ENCODE measurements at places on chromosomes 13 and 19.

- DNase-seq: no peak
Observed at GRCh38 chr19:20607943-20608342, 42.4 kb upstream of the ZNF737 start.

DNA sequence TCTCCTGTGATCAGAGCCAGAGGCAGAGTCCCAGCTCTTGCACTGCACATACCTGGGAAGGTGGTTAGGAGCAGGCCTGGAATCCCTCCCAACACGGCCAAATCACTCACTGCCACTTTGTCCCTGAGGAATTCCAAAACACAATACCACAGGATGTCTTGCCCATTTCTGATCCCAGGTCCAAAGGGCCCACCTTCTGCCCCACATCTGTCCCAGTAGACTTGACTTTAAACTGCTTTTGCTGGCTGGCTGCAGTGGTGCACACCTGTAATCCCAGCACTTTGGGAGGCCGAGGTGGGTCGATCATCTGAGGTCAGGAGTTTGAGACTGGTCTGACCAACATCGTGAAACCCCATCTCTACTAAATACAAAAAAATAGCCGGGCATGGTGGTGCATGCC lies 18.9 kb downstream of the ZNF536 start:
- no peak for DNase-seq

DNA sequence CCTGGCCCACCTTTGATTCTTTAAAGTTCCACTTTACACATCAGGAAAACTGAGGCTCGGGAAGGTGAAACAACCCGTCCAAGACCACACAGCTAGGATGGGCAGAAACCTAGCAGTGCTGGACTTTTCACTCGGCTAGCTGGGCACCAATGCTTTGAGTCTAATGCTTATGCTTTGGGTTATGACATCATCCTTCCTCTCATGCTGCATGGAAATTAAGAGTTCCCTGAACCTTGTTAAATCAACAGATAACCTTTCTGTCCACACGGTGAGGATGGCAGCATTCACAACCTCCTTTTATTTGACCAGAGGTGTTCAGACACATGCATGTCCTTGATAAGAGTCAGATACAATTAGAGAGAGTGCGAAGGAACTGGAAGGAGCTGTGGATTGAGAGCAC lies 138.4 kb downstream of the UQCRFS1 start:
- DNase-seq: no peak

- no peak for DNase-seq
Observed at GRCh38 chr13:45051315-45051714, 62.0 kb downstream of the GPALPP1 start.

- DNase-seq: no peak
Observed at GRCh38 chr13:48334534-48335127, 31.1 kb downstream of the RB1 start.

DNA sequence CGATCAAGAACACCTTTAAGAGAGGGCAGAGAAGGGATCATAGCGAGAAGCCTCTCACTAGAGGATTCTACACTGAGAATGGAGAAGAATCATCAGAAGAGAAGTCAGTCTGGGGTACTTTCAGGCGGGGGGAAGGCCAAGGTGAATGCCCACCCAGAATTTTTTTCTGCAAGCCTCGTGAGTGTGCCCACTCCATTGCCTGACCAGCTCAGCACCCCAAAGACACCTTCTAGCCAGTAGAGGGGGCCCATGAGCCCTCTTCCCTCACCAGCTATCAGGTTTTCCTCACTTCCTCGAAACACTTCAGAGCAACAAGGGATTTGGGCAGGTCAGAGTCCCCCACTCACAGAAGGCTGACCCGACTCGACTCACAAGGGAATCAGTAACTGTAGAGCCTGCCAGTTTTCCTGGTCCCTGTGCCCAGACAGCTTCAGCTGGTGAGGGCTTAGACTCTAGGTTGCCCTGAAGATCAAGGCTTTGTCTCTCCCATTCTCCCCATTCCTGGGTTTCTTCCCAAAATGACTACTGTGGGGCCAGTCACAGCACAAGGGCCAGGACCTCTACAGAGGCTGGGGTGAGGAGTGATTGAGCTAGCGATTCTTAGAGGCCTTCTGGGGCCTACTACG lies 18.4 kb downstream of the NLRP13 start:
- DNase-seq: no peak

GRCh38 chr13:25874064-25874737 lies 177.6 kb downstream of the SHISA2 start:
- DNase-seq: no peak

DNA sequence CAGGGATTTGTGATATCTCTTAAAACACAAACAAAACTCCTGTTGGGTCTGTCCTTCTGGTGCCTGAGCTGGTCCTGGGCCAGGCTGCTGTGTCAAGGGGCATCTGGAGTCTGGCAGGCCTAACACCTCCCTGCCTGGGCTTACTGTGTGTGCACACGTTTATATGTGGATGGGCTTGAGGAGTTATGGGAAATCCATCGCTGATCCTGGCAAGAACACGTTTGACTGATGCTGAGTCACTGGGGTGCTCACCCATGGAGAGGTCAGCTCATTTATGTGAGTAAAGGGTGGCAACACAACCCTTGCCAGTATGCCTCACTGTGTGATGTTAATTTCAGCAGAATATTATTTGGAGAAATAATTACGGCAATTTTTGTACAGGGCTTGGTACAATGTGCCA lies 44.5 kb upstream of the PCDH8 start:
- no peak for DNase-seq

DNA sequence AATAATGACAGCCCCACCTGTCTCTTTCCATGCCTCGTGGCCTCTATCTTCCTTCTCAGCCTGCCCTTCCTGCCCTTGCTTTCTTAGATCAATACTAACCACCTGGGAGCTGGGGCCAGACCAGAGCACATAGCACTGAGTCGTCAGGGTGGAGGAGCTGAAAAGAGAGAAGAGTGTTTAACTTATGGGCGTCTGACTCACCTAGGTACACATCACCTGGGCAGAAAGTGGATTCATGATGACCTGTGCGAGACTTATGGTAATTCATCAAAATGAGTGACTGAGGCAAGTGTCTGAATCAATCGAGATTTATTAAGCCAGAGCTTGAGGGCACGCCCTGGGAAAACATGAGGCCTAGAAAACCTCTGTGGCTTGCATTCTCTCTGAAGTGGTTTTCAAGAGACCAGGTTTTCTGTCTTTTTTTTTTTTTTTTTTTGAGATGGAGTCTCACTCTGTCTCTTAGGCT lies 19.2 kb downstream of the CEACAM6 start:
- peak; percentile 94 for DNase-seq

DNA sequence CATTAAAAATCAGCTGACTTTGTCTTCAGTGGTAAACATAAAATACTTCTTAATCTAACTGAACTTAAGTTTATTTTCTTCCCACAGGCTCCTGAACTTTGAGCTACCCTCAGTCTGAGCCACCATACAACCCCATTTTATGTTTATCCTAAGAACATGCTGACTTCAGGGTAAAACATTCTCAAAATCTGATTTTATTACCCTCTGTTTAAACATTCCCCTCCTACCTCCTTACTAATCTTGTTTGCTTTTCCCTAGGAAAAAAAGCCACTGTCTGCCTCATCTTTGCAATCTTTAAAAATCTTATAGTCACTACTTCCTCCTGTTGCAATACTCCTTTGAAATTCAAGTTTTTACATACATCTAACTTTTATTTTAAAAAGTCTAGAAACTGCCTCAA lies 4.0 kb downstream of the ZNF91 start:
- DNase-seq: no peak

DNA sequence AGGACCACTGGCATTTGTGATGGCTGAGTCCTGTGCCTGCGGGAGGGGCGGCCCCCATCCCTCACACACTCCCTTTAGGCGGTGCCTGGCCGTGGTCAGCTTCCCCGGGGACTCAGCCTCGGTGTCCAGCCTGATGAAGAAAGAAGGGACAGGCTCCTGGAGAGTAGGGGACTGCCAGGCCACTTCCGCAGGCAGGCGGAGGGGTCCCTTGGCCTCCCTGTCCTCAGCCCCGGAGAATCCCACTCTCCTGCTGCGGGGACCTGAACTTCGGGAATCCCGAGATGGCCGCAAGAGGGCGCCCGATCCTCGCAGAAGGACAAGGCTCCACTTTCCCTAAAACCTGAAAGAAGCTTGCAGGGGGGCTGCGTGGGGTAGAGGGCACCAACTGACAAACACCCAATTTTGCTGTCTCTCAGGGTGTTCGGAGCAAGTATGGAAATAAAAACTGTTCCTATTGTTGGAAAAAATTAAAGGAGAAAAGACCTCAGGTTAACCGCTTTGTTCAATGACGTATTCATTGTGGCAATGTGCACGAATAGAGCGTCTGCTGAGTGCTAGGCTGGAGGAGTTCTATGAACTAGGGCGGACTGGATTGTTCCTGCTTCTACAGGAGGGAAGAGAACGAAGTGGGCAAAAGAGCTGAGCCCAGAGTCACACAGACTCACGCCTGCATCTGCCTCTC lies 297.3 kb downstream of the ZNF536 start:
- no peak for DNase-seq

DNA sequence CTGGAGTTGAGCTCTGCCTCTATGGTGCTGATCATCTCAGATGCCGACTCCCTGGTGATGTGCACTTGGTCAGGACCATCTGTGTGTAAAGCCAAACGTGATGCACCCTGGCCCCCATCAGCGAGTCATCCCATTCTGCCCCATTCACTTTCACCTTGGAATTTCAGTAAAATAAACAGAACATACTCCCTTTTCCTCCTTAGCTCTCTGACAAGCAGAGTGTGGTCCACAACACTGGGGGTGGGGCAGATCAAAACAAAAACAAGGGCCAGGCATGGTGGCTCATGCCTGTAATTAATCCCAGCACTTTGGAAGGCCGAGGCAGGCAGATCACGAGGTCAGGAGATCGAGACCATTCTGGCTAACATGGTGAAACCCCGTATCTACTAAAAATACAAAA lies 12.3 kb downstream of the CEACAM20 start:
- no peak for DNase-seq

DNA sequence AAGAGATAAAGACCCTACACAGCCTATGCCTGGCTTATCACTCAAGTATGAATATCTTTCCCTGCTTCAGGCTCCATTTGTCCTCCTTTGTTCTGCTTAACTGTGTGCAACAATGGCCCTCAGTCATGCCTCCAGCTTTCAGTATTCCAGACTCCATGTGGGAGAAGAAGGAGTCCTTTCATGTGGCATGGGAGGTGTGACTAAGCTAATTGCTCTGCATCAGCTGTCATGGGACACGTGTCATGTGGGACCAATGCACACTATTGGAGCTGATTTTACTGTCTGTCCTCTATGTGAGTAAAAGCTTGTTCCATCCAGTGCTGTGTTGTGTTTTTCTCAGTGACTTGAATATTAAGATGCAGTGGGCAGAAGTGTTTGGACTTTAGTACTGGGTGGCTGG lies 1198.3 kb downstream of the OLFM4 start:
- no peak for DNase-seq

DNA sequence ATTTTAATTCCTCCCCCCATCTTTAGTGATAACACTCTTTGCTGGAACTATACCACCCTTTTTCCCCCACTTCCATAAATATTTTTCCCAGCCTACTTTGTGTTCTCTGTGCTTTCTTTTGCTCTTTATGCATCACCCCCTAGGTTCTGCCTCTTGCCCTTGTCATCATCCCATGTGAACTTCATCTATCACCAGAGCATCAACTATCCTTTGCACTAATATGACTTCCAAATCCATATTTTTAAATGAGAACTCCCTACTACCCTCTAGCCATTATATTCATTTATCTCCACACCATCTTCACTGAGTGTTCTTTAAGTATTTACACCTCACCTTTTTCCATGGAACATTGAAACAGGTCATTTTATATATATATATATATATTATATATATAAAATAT lies 452.7 kb downstream of the FOXO1 start:
- DNase-seq: no peak

GRCh38 chr13:19182536-19182935 lies 912 bp upstream of the TUBA3C start:
- no peak for DNase-seq

GRCh38 chr13:112324116-112324515 lies 52.0 kb upstream of the SPACA7 start:
- no peak for DNase-seq

GRCh38 chr19:2047076-2047448 lies 4.0 kb downstream of the MKNK2 start:
- no peak for DNase-seq

- no peak for DNase-seq
Observed at GRCh38 chr19:42613666-42614065, 18.9 kb upstream of the CEACAM8 start.

DNA sequence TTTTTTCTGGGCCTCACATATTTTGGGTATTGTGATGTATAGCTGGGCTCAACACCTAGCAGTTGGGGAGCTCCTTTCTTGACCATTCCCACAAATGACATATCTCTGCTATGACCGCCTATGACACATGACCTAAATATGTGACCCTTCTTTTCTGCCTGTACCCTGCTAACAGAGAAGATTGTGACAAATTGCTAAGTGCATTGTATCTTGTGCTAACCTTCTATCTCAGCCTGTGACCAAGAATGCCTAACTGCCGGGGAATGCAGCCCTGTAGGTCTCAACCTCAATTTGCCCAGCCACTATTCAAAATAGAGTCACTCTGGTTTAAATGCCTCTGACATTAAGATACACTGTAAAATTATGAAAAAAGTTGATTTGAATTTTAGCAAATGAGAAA lies 6.8 kb upstream of the ZNF429 start:
- DNase-seq: no peak

- DNase-seq: no peak
Observed at GRCh38 chr13:35139591-35139990, 197.5 kb downstream of the NBEA start.

GRCh38 chr19:18205200-18205892 lies 1.5 kb upstream of the RAB3A start:
- DNase-seq: no peak

- DNase-seq: no peak
Observed at GRCh38 chr19:17370026-17370587, 7.0 kb downstream of the PLVAP start.

GRCh38 chr19:2719920-2720776 lies 1.0 kb downstream of the DIRAS1 start:
- DNase-seq: no peak

- DNase-seq: peak; percentile 65
Observed at GRCh38 chr19:11558881-11559828, at the start of gene ELOF1. Gene ELOF1, minus strand, starts transcription at chr19:11559230. Its CDS starts 4,883 bp downstream, at chr19:11554347.

DNA sequence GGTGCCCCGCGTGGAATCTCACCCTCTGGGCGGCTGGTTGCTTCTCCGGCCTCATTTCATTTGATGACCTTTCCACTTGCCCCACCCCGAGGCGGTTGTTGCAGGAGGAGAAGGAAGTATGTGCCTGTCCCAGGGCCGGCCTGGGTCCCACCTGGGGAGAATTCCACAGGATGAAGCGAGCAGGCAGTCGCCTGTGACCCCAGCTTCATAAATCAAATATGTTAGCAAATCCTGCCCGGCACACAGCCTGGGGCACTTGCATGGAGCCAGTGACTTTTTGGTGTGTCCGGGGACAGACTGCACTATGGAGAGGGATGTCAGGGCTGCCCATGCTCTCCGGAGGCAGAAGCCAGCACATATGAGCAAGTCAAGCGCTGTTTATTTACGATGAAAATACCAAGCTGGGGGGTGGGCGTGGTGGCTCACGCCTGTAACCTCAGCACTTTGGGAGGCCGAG lies 19.7 kb upstream of the ZBTB7A start:
- no peak for DNase-seq
